ENCODE measurements at places on chromosomes 3 and 15.

DNA sequence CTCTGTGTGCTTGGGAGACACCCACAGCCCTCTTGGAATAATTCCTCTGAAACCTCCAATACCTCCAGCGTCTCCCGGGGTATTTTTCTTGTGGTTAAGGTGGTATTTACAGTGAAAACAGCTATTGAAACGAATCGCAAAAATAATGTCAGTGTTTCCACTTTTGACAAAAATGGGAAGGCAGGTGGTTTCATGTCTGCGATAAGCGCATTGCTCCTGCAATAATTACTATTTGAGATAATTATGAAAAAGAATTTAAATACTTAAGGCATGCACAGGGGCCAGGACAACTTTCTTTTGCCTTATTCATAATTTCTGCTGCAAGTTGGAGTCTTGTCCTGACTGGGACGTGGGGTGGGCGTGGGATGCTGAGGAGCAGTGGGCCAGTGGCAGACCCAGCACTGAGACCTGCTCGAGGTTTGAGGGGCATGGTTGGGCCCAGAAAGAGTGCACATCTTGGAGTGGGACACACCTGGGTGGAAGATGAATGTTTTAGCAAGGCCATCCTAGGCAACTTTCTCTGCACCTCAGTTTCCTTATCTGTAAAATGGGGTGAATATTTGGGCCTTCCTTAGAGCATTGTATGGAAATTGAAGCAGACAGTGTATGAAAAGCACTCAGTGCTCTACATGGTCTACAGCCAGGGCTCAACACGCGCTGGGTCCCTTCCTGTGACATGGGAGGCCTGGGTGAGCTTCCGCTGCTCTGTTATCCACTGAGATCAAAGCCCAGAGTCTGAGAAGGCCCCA, 110.5 kb downstream of the FBLN2 start:
- DNase-seq = no peak

- peak; percentile 52 for DNase-seq
Measured at GRCh38 chr3:185152410-185153170, at the start of gene C3orf70. C3orf70 (minus strand) TSS chr3:185153060; CDS start chr3:185152823, 237 bp downstream.

DNA sequence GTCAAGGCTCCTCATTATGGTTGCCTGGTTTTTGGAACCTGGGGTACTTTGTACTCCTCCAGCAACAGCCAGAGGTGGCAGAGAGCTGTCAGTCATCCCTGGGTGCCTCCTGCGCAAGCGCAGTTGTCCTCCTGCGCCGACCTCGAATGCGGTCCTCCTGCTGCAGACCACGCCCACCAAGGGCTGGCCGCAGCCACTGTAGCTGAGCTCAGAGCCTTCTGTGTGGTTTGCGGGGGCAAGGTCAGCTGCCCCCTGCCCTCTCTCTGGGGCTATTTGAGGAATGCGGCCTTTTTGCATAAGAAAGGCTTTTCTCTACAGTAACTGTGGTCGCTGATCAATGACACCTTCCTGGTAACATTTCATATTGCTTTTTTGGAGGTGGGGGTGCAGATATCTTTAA, 131.3 kb upstream of the SNRPN start:
- no peak for DNase-seq

- no peak for DNase-seq
Measured at GRCh38 chr15:39942101-39942752, 8.3 kb downstream of the EIF2AK4 start.

DNA sequence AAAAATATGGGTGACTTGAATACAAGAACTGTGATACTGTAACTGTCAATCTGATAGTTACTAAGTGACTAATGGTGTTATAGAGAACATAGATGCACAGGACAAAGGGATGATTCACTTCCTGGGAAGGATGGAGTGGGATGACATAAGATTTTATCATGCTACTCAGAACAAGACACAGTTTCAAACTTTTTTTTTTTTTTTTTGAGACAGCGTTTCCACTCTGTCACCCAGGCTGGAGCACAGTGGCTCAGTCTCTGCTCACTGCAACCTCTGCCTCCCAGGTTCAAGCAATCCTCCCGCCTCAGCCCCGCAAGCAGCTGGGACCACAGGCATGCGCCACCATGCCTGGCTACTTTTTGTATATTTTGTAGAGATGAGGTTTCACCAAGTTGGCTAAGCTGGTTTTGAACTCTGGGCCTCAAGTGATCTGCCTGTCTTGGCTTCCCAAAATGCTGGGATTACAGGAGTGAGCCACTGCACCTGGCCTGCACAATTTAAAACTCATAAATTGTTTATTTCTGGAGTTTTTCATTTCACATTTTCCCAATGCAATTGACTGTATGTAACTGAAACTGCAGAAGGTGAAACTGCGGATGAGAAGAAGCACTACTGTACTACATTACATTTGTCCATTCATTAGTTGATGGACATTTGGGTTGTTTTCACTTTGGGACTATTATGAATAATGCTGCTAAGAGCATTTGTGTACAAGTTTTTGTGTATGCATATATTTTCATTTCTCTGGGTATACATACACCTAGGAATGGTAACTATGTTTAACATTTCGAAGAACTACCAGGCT, 40.6 kb downstream of the ADIPOQ start:
- peak; percentile 74 for DNase-seq

- no peak for DNase-seq
Measured at GRCh38 chr15:29220852-29221251, 48.8 kb downstream of the NSMCE3 start.

DNA sequence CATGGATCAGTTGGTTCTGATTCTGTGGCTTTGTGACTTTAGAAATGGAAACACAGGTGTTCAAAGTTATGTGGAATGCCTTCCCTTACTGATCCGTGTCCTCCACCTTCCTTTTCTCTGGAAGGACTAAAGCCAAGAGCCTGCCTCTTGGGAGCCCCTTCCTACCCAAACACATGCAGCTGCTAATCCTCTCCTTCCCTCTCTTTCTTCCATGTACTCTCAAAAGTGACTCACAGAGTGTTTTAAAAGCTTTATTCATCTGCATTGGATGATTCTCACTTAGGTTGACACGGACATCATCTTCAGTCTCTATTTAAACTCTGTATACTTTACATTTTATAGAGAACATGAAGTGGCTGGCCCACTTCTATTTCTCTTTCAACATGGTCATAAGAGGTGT, 856.5 kb upstream of the ARPP21 start:
- DNase-seq = no peak

GRCh38 chr3:170363471-170363994, 6.0 kb downstream of the SKIL start:
- DNase-seq = no peak

- no peak for DNase-seq
Measured at GRCh38 chr15:74225928-74226327, 10.2 kb upstream of the CCDC33 start.

- DNase-seq = no peak
Measured at GRCh38 chr15:40256638-40257235, 17.9 kb downstream of the PAK6 start.

DNA sequence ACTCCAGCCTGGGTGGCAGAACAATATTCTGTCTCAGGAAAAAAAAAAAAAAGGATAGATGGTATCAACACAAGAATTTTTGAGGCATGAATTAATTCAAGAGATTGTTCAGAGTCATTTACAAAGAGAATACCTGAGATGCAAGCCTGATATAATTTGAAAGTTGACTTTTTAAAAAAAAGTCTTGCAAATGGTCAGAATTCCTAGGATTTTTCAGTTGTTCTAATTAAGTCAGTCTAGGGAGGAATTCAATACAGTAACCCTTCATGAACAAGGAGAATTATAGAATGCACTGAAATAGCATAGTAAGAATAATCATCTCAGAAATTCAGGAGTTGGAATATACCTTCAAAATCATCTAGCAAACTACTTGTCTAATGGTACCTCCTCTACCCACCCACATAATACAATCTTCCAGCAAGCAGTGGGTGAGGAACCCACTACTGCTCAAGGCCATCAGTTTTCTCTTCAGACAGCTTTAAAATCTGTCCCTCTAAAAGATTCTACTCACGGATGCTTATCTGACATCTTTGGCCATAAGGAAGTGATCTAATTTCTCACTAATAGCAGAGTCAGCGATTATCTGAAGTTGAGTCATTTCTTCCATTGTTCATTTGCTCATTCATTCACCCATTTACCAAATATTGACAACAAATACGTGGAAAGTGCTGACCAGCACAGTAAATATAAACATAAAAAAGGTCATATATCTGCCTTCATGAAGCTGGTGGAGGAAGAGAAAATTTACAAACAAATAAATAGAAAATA, 159.6 kb downstream of the GREM1 start:
- no peak for DNase-seq

DNA sequence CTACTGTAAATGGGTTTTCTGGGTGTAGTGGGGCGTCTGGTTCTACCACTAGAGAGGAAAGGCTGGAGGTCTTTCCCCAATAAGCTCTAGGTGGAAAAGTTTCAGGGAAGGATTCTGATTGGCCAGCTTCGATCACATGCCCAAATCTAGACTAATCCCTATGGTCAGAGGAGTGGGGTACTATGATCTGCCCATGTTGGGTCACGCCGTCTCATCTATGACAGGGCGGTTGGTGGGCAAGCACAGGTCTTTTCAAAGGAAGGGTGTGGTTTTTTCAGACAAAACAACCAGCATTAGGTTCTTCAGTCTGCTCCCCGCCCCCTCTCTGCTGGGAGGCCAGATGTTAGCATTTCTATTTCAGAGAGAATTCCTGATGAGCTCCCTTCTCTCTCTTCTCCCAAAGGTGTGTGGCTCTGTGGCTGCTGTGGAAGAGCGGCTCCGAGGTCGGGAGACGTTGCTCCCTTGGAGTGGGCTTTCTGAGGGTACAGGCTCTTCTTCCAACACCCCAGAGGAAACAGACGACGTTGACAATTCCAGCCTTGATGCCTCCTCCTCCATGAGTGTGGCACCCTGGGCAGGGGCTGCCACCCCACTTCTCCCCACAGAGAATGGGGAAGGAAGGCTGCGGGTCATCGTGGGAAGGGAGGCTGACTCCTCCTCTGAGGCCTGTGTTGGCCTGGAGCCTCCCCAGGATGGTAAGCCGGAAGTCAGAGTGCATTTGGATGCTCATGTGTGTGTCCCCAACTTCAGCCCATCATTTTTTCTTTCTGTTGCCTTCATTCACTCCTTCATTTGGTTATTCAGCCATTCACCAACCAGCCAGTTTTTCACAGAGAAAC, 9.7 kb upstream of the TATDN2 start:
- DNase-seq = no peak

- no peak for DNase-seq
Measured at GRCh38 chr3:3817865-3818264, 18.6 kb downstream of the LRRN1 start.

GRCh38 chr15:63212050-63213004, 22.9 kb downstream of the RAB8B start:
- DNase-seq = peak; percentile 36

All from hepatic stellate cell (primary cell).